ENCODE measurements at places on chromosomes 3 and 15.

- no peak for DNase-seq
Measured at GRCh38 chr3:16378920-16379319, 113.9 kb downstream of the OXNAD1 start.

- no peak for DNase-seq
Measured at GRCh38 chr3:147377412-147378367, 28.7 kb downstream of the ZIC4 start.

- DNase-seq: no peak
Measured at GRCh38 chr3:143859465-143860203, 11.4 kb upstream of the SLC9A9 start.

- no peak for DNase-seq
Measured at GRCh38 chr15:88090481-88091011, 166.0 kb downstream of the NTRK3 start.

GRCh38 chr15:66909381-66909890 is 156.0 kb upstream of the SMAD3 start:
- no peak for DNase-seq

GRCh38 chr3:197718891-197719290 is 17.8 kb downstream of the RUBCN start:
- no peak for DNase-seq

GRCh38 chr15:75076277-75076676 is 52.9 kb downstream of the PPCDC start:
- no peak for DNase-seq

DNA sequence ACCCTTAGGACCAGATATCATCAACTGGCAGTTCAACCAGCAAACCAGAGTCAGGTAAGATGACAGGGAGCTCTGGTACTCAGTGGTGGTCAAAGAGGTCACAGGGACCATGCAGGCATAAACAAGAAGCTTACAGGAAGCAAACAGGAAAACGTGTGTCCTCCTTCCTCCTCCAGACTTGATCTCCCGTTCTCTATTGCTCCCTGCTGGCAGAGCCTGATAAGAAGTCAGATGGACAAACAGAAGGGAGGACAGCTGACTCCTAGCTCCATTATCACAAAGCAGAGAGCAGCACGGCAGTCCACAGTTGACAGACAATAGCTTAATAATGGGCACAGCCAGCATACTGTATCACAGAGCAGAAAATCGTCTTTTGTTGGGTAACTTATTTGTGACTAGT is 156.5 kb upstream of the SLC2A2 start:
- no peak for DNase-seq

GRCh38 chr3:184479426-184480126 is 82.0 kb upstream of the EPHB3 start:
- no peak for DNase-seq

- DNase-seq: no peak
Measured at GRCh38 chr3:38723569-38724391, 74.3 kb upstream of the SCN5A start.

DNA sequence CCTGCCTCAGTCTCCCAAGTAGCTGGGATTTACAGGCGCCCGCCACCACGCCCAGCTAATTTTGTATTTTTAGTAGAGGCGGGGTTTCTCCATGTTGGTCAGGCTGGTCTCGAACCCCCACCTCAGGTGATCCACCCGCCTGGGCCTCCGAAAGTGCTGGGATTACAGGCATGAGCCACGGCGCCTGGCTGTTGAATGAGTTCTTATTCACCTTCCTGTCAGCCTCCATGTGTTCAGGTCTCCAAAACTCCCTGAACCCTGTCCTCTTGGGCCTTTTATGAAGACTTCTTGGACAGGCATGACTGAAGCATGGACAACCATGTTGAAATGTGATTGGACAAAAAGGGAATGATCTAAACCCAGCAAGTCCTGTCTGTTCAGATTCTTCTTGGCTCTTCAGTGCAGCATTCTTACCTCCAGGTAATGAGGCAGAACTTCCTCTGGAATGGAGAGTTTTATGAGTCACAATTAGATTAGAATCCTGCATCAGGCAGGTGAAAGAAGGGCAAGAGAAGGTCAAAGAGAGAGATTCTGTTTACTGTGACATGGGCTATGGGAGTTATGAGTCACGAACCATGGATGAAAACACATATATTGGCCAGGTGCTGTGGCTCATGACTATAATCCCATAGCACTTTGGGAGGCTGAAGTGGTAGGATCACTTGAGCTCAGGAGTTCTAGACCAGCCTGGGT is 23.1 kb upstream of the EIF4A2 start:
- DNase-seq: no peak

DNA sequence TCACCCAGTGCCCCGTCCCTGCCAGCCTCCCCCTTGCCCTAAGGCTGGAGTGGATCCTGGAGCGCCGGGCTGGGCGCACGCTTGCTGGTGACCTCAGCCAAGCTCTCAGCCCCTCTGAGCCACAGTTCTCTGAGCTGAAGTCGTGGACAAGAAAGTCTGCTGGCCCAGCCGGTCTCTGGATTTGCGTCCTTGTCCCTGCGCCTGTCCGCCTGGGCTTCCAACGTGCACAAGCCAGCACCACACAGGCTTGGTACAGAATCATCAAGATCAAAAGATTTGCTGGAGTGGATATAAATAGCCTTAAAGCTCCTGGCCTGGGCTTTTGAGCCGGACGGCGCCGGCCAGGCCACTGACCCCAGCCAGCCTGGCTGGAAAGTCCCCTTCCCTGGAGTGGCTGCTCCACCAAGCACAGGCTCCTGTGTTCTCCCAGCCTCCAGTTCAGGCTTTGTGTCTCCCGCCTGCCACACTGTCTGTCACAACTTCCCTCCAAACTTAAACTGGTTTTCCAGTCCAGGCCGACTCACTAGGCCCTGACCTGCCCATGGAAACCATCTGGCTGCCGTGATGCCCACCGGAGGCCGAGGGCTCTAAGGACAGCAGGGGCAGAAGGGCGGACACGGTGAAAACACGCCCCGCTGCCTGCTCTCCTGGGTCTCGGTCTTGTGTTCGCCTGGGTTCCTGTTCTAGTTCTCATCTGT is 156.2 kb downstream of the NUP210 start:
- no peak for DNase-seq

Data from stimulated activated CD4-positive, alpha-beta T cell treated with anti-CD3 and anti-CD28 coated beads, Interleukin-2, amount 100 ng/mL, for 4 hours (primary cell).